Stimulated activated CD8-positive, alpha-beta memory T cell treated with anti-CD3 and anti-CD28 coated beads, Interleukin-2, amount 100 ng/mL, for 48 hours (primary cell): ENCODE measurements at places on chromosomes 7 and 10.

DNA sequence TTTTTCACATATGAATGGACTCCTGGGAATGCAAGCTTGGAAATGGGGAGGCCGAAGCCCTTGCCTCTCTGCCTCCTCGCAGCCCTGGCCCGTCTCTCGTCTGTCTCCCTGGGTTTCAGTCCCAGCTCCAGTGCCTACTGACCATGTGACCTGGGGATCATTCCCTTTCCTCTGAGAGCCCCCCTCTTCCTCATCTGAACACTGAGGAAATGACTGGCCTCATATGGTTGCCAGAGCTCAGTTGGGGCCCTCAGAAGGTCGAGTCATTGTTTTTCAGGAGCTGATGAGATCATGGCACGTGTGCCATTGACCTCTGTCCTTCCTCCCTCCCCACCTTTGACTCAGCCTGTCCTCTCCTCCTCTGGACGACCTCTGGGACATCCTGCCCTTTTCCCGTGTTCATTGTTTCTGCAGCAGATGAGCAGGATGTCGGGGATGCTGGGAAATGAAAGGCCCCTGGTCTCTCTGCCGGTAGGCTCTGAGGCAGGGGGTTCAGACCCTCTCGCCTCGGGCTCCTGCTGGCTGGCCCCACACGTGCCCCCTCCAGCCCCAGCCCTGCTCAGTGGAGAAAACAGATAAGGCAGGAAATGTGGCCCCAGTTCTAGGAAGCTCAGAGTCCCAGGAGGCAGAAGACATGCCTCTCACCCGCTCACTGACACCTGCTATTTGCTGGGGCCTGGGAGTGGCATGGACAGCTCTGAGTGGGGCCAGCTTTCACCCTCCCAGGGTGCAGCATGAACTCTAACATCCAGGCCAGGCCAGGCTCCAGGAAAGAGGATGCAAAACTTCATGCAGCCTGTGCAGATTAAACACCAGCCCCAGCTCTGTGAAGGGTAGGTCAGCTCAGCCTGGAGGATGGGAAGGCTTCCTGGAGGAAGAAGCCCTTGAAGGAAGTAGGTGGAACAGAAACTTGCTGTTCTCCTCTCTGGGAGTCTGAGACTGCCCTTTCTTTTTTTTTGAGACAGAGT, 8.3 kb upstream of the PPP1R35 start:
- DNase-seq, result no peak

DNA sequence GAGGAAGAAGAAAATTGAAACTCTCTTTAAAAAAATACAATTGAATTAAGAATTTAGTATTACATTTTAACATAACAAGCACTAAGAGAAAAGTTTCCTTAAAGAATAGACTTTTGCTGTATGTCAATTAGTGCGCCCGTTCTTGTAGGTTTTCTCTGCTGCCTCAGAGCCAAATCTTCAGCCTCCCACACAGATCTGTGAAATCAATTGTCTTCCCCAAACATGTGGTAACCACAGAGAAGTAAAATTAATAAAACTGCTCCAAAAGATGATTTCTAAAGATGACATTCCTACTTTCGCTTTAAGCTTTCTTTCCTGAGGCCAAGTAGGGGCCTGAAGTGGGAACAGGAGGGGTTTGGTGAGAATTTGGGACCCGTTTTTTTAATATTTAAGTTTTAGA, 113.2 kb upstream of the ADO start:
- DNase-seq, result no peak

GRCh38 chr7:55970561-55970960, 6.2 kb downstream of the NIPSNAP2 start:
- DNase-seq, result no peak

DNA sequence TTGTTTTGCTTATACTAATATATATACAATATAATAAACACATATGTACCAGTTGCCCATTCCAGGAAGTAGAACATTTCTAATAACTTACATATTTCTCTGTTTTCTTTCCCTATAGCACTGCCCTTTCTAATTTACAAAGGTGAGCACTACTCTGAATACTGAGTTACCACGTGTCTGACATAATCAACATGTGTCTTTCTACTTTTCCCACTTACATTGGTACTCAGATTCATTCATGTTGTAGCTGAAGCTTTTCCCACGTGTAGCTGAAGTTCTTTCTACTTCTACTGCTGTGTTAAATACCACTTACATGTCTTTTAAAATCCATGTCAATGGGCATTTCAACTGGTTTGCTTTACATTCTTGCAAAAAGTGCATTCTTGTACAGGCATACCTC, 317.3 kb downstream of the DGKB start:
- DNase-seq, result no peak

- DNase-seq, result no peak
Observed at GRCh38 chr7:146346096-146346495, 229.5 kb downstream of the CNTNAP2 start.

- no peak for DNase-seq
Observed at GRCh38 chr10:14728346-14728745, 46.4 kb downstream of the FAM107B start.

- no peak for DNase-seq
Observed at GRCh38 chr7:134016942-134017303, 110.2 kb upstream of the LRGUK start.

GRCh38 chr10:47311193-47311931, 10.9 kb upstream of the GDF2 start:
- no peak for DNase-seq

DNA sequence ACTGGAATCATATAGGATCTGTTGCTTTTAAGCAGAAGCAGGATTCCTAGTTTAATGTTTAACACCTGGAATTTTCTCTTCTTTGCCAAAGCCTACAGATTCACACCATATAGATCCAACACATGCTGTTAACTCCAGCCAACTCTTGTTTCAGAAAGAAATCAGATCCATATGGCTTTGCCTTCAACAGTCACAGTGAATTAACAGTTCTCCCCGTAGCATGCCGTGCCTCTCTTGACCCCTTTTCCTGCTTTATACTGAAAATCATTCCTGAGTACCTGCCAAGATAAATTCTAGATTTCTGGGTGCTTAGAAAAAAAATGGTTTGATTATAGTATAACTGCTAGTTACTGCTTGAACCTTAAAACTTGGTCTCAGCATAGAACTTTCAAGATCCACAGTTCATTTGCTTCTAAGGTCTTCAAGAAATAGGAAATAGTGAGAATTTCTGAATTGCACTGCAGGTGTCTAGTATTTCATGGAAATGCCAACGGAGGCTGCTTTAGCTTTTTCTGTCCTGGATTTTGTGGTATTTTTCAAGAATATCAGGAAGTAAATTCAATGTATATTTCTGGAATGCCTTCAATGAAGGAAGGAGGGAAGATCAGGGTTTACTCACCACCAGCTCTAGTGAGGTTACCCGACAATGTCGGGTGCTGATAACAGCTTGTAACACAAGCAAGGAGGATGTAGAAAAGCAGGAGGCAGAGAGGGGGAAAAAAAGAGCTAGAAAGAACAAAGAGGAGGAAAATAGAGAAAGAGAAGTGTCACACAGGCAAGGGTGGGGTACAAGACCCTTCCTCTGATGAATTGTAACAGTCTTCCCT, 6.6 kb downstream of the AASS start:
- DNase-seq, result no peak

GRCh38 chr7:81007051-81007450, 88.2 kb upstream of the SEMA3C start:
- DNase-seq, result no peak

DNA sequence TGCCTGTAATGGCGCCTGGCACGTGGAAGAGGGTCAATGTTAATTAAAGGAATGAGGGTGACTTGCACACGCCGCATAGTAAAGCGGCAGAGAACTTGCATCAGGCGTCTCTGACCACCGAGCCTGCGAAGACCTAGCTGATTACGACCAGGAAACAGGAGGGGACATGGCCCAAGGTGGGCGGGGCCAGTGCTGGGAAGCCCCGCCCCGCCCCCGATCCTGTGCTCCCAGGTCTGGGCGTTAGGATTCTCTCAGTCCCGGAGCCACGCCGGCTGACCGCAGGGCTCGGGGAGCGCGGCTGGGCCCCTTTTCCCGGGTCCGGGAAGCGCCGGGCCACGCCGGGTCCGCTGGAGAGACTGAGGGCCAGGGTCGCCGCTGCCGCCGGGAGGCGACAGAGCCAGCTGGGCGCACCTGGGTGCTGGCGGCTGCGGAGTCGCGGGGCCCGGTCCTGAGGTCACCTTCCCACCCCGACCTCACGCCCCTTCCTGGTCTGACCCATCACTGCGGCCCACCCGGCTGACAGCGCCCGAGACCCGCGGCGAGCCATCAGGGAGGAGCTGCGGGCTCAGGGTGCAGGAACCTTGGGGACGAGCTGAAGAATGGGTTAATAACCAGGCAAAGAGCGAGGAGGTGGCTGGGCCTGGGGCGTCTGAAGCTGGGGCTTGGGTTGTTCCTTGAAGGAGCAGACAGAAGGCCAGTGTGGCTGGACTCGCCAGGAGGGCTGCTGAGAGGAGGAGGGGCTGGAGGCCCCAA, 23.0 kb upstream of the GRID1 start:
- no peak for DNase-seq

- no peak for DNase-seq
Observed at GRCh38 chr7:156493942-156494341, 146.6 kb upstream of the RNF32 start.

DNA sequence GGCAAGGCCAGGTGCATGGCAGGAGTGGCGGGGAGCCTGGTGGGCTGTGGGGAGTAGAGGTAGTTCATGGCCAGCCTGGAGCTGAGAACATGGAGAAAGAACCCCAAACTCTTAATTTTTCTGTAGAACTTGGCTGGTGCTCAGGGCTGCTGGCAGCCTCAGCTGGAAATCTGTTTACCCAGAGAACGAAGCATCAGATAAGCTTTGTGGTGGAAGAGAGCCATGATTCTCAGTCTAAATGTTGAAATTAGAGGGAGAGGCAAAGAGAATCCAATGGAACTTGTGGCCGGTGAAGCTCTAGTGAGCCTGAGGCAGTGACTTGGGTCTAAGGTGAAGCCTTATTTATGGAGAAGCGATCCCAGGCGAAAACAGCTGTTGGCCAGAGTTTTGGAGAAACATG, 126.4 kb downstream of the CCDC3 start:
- no peak for DNase-seq

DNA sequence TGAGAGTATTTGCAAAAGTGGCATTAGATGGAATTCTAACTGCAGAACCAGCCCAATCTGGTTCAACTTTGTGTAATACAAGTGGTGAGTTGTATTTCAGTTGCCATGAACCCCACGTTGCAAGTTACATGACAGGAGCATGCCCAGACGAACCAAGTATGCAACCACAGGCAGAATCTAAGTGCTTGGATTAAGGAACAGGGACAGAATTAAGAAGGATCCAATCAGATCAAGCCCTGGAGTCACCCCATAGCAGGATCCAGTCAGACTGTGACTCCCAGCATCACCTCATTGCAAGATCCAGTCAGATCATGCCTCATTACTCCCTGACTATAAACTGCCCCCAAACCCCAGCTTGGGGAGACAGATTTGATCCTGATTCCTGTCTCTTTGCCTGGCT, 388.7 kb upstream of the NRP1 start:
- DNase-seq, result no peak

DNA sequence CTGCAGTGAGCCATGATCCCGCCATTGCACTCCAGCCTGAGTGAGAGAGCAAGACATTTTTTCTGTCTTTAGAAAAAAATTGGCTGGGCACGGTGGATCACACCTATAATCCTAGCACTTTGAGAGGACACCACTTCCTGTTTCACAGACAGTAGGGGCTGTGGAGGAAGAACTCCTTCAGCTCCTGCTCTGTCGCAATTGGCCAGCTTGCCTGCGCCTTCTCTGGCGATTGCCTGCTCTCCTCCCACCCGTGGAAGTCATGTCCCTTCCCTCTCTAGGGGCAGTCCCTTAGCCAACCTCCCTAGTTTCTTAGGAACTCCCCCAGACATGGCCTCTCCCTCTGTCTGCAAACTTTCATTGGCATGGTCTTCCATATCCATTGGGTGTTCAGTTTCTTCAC, 8.7 kb downstream of the PDSS1 start:
- DNase-seq, result no peak

GRCh38 chr7:48035967-48036478, 680 bp downstream of the C7orf57 start:
- no peak for DNase-seq
